ENCODE measurements at places on chromosomes 16 and 17. TPM values are rescaled to one million over a fixed set of nuclear protein-coding genes. Genes with fewer than 3 reads are reported as not detected.

FZD2 gene
- total RNA-seq, result 0.36 TPM

- no peak for DNase-seq
Measured at GRCh38 chr17:70912716-70913485, 743.6 kb downstream of the KCNJ2 start.

GRCh38 chr16:11698271-11698689 is 30.0 kb downstream of the SNN start:
- no peak for DNase-seq

CARD14 gene
- not detected for total RNA-seq

G6PC1 gene
- total RNA-seq, result not detected

- peak; percentile 41 for DNase-seq
Measured at GRCh38 chr17:39092692-39093230, 58.7 kb downstream of the PLXDC1 start.

Data from activated naive CD8-positive, alpha-beta T cell treated with anti-CD3 and anti-CD28 coated beads, Interleukin-2, amount 10 ng/mL, durations not matched to agents 7 days and 5 days (primary cell).